ENCODE measurements at places on chromosomes 6 and 20. TPM values are rescaled to one million over a fixed set of nuclear protein-coding genes. Genes with fewer than 3 reads are reported as not detected.

DNA sequence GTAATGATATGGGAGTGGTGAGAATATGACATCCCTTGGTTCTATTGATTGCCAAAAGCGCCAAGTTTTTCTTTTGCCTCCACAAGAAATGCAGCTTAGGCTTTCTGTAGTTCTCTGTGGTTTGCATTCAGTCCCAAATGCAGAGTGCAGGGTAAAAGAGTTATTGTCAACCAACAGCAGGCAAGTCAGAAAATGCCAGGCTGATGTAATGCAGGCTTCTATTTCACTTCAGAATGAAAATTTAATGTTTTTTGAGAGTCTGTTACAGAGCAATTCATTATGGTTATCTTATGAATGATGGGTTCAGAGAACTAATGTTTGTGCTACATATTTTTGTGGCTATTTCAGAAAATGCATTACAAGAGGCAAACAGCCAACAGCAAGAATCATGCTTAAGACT, 293.5 kb downstream of the CENPW start:
- no peak for DNase-seq

DNA sequence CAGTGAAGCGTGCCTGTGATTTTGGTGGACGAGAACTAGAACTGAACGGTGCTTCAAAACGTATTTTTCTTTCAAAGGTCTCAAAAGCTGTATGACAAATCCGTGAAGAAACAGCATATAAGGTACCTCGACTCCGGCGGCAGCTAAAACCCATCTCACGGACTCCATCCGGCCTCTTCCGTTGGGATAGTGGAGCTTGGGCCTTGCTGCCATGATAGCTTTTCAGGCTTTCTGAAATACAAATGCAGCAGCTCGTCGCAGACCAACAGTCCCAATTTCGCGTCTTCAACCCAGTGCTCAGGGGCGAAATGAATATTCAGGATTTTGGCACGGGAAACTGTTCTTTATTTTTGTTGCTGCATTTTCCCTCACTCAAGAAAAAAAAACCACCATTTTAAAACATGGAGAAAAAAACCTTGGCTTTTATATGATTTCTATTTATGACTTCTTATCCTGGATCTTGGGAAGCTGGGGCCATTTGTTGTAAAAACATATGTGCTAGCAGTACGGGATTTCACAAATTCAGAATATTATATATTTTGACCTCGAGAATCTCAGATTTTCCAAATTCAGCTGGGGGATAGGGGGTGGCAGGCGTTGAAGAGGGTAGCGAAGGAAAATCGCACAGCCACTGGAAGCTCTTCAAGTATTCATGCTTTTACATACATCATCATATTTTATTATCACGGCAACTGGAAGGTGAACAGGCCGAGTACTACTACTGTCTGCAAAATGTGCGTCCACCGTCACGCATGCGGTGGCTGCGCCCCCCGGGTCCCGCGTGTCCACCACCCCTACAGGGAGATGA, 849 bp downstream of the GSTA4 start:
- DNase-seq: no peak

GRCh38 chr20:33351696-33352095, 49.6 kb downstream of the CDK5RAP1 start:
- no peak for DNase-seq

TRIM15 gene
- not detected for total RNA-seq

SLC35D3 gene
- total RNA-seq: not detected

RNF217 gene
- 30.7 TPM for total RNA-seq

GRCh38 chr6:102759415-102759814, 1365.9 kb downstream of the GRIK2 start:
- no peak for DNase-seq

GRCh38 chr6:79307321-79308036, 73.0 kb upstream of the HMGN3 start:
- no peak for DNase-seq

FHL5 gene
- total RNA-seq: 70.3 TPM

DNA sequence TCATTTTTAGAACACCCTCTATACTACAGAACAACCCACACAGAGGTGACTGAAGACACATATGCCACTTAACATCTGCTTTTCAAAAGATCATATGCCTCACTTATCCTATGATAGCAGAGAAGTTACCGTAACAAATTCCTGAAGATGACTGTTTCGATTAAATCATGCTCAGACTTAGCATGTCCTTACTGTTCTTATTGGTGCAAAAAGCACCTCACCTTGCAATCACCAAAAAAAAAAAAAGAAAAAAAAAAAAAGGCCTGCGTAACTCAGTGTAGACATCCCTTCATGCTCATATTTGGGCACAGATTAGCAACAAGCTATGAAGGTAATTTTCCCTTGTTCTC, 17.7 kb upstream of the DST start:
- no peak for DNase-seq

- no peak for DNase-seq
Observed at GRCh38 chr20:34920055-34920454, 35.6 kb downstream of the GSS start.

GRCh38 chr6:82567621-82568020, 204.0 kb downstream of the TPBG start:
- no peak for DNase-seq

F13A1 gene
- total RNA-seq: 270 TPM

DNA sequence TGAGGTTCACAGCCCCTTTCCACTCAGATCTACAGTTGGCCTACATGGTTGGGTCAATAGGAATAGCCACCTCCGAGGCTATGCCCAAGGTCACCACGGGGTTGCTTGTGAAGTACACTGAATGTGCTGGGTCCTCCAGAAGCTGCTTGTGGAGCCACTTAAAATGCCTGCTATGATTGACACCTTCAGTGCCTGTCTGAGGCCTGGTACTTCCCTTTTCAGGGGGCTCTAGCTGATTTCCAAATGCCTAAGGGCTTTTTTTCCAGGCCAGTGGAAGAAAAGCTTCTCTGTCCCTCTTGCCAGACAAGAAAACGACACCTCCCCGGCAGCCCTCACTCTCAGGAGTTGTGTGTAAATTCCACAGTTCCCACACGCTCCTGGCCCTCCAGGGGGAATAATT, 6.3 kb upstream of the NXT1 start:
- no peak for DNase-seq

DNA sequence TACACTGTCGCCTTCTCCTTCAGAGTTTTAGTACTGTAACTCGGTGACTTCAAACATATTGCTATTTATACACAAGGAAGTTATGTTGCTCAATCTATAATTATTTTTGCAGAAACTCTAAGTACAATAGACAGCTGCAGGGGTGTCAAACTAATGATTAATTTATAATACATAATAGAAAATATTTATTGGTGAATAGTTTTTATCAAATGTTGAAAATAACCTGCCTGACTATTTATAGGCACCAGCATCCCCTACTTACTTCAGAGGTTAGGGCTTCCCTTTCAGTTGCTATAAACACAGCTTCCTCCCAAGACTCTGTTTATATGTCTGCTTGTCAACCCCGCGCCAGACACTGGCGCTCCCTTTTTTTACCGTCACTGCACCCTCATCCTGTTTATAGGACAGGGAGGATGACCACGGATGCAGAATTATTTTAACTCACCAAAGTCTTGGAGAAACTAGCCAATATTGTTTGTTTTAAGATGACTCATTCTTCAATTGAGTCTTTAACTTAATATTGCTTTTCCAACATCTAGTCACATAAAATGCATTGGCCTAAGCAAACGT, 225.0 kb downstream of the ALDH8A1 start:
- no peak for DNase-seq

DNA sequence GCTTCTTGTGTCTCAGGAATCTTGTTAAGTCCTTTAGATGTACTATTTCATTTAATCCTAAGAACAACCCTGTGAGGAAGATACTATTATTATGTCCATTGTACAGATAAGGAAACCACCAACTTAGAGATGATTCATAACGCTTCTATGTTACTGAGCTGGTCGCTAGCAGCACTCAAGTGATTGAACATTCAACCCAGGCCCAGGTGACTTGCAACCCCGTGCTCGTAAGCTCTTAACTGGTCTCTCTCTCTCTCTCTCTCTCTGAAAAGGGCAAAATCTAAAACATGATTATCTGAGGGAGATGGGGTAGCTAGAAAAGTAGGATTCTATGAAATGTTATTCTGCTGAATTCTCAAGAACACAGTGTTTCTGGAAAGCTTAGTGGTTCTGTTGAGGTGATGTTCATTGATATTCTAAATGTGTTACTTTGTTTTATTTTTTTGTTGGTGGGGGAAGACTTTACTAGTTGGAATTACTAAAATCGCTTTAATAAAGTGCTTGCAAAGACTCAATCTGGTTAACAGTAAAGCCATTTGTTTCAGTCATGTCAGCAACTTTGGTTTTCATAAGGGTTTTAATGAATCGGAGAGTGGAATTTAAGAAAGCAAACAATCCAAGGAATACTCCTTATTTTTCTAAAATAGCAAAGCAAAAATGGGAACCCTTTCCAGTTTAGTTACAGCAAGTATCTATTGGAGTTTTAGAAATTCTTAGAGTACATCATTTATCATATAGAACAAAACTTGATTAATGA, 265.0 kb upstream of the TAB2 start:
- DNase-seq: no peak

DNA sequence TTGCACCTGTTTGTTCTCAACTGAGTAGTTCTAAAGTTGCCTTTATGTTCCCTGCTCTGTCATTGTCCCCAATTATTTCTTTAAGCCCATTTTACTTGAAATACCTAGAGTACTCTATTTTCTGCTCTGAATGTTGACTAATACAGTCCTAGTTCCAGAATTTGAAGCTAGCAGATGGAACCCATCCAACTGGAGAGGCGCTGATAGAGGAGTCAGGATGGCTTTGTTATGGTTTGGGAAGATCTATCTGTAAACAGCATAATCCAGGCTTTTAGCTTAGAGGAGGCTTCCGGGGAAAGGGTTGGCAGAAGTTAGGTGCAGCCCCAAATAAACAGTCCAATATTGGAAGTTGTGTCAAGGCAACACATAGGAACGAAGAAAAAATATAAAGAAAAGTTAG, 927.7 kb downstream of the TFAP2A start:
- no peak for DNase-seq

DNA sequence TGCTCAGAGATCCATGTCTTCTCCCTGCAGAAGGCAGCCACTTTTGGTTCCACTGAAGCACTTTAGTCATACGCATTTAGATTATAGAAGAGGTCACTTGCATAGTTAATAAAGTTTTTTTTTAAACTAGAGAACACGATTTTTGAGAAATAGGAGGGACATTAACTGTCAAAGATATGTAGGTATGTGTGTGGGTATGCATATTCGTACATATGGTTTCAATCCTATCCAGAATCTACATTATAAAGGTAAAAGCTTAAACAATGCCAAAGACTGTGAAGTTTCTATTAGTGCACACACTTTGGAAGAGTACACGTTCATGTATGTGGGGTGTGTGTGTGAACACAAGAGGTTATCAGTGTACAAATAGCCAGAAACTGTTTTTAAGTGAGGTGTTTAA, 103.2 kb downstream of the BTBD3 start:
- DNase-seq: no peak

BFSP1 gene
- total RNA-seq: 2.0 TPM

TNF gene
- not detected for total RNA-seq

DNA sequence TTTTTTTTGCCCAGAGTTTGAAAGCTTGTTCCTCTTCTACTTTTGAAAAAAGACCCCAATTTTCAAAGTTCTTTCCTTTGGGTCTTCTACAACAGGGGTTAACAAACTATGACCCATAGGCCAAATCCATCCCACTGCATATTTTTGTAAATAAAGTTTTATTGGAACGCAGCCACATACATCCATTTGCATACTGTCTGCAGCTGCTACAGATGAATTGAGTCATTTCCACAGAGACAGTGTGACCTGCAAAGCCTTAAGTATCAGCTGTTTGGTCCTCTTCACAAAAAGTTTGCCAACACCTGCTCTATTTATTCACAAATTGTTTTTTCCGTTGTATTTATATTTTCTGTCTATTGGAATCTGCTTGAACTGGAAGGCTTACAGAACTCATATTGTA, 189.2 kb downstream of the TBC1D7 start:
- no peak for DNase-seq

DNA sequence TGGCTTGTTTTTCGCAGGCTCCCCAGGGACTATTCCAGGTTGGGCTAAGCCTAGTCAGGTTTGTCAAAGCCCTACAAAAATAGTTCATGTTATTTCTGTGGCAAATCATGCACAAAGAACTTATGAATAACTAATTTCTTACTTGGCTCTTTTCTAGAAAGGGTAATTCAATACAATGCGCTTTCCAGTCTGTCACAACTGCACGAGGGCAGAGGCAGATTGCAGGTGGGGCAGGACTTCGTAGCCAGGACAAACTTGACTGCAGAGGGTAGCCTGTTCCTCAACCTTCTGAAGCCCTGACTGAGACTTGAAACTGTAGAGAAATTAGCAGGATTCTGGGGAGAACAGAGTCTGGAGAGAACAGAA, 253.5 kb downstream of the QKI start:
- DNase-seq: no peak

GRCh38 chr6:20692023-20692422, 157.8 kb downstream of the CDKAL1 start:
- no peak for DNase-seq

EYS gene
- 0.12 TPM for total RNA-seq

GPR31 gene
- total RNA-seq: not detected

ATG5 gene
- total RNA-seq: 34.6 TPM

- no peak for DNase-seq
Observed at GRCh38 chr20:61263084-61263695, 11.1 kb downstream of the CDH4 start.

CARMIL1 gene
- total RNA-seq: 35.3 TPM

DNA sequence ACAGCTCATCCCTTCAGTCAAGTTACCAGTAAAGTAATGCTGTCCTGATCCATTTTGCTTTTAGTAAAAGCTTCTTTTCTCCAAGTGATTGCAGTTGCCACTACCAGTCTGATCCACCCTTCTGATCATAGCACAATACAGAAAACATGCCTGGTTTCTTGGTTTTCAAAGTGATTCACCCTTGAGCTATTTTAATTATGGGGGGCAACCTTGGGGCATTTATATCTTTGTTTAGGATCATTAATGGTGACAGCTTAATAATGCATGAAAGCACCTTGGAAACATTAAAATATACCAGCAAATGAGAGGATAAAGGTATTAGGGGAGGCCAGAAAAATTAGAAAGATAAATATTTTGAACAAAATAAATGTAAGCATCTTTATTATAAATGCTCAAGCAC, 38.4 kb downstream of the LRRC1 start:
- DNase-seq: no peak

GRCh38 chr6:87791029-87791428, 89.0 kb upstream of the AKIRIN2 start:
- DNase-seq: no peak

Measured in omental fat pad (tissue), 4 donors.